Stimulated activated CD8-positive, alpha-beta memory T cell treated with anti-CD3 and anti-CD28 coated beads, Interleukin-4, amount 100 ng/mL, for 48 hours (primary cell): ENCODE measurements at places on chromosomes 2 and 18.

- peak; percentile 35 for DNase-seq
Measured at GRCh38 chr2:60515721-60516226, 37.7 kb downstream of the BCL11A start.

DNA sequence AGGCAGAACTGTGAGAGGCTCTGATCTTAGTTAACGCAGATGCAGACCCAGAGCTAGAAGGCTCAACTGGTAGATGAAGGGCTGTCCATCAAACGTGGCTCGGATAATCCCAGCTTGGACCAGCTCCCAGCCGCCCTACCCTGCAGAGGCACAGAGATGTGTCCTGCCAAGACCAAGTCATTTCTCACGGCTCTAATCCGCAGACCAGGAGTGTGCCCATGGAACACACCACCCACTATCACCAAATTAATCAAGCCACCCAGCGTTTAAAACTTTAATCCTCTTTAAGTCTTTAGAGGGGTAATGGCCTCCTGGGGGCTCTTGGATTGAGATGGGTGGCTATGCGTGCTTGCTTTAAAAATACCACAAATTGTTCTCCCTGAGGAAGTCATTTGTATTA is 17.5 kb downstream of the LYPD1 start:
- DNase-seq, result no peak

DNA sequence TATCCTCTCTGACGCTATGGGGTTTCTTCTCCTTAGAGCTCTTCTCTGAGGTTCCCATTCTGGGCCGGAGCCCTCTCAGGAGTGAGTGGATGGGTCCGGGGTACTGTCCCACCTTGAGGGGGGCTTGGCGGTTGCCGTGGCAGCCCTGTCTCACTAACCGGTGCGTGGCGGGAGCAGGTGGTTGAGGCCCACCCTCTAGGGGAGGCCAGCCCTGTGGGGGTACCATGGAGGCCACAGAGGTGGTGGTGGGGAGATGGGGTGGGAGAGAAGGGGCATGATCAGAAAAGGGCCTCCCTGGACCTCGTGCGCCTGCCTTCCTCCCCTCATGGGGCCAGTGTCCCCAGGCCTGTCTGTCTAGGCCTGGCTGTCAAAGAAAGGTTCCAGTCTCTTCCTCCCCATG is 22.3 kb downstream of the IGFBP5 start:
- DNase-seq, result no peak

DNA sequence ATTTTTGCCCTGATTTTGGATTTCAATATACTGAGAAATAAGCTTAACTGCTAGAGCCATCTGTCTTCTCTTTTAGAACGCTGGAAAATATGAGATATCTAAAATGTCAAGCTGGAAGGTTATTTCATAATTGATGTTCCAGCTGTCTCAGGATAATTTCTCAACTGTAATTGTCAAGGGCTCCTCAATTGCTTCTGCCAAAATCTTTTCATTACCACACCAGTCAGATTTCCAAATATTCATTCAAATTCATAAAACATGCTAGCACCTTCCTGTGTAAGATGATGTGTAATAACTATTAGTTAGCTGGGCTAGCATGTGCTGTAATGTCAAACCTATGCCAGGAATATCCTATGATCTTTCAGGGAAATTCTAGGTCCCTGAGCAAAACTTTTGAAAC is 88.1 kb downstream of the TNFRSF11A start:
- no peak for DNase-seq

DNA sequence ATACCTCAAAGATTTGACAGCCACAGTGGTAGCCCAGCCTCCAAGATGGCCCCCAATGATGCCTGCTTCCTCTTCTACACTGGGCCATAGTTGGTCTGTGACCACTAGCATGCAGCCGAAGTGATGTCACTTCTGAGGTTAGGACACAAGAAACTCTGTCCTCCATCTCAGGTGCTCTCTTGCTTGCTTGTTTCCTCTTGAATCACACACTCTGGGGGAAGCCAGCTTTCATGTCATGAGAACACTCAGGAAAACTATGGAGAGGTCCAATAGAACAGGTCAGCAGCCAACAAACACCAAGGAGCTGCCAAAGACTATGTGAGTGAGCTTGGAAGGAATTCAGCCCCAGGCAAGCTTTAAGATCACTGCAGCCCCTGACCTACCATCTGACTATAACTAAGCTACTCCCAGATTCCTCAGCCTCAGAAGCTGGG is 3.3 kb upstream of the ADAM17 start:
- no peak for DNase-seq

DNA sequence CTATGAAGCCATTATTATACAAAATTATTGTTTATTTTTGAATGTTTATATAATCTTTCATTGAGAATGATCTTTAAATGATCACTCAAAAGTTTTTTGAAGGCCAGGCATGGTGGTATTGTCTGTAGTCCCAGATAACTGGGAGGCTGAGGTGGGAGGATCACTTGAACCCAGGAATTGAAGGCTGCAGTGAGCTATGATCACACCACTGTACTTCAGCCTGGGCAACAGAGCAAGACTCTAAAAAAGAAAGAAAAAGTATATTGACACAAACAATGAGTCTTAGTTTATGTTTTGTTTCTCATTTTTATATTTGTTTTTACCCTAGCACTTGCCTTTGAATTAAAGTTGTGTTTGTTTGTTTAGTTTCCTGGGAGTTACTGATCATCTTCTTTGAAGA is 2.3 kb downstream of the TWSG1 start:
- no peak for DNase-seq

DNA sequence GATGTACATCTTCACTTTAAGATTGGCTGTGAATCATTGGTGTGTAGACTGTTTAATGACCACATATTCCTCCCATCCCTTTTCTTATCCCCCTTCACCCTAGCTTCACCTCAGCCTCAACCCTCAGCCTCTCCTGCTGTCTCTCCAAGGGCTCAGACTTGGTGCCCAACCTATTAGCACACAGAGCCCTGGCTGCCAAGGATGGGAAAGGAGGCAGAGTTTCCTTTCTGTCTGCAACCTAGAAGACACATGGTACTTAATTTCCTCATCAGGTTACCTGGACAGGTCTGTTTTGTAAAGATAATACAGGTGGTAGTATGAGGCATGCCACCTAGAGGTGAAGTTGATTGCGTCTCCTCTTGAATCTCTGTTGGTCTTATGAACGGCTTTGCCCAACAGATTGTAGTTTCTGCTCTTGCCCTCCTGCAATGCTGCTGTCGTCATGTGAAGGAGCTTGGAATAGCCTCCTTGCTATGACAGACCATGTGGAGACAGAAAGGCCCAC is 44.5 kb upstream of the RMND5A start:
- DNase-seq, result no peak

DNA sequence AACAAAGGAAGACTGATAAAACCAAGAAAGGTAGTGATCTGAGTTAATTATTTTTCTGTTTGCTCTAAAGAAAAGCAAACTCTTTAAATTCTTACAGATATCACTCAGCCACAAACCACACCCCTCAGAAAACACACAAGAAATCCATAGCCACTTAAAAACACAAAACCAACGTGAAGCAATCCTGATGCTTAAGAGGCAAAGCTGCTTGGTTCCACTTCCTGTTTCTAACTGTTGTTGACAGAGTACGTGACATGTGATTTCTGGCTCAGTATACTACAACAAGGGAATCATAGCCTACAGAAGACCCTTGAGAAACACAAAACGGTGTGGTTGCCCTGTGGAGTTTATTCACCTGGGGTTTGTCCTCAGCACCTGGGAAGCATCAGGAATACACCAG is 240.9 kb upstream of the APCDD1 start:
- DNase-seq, result no peak

DNA sequence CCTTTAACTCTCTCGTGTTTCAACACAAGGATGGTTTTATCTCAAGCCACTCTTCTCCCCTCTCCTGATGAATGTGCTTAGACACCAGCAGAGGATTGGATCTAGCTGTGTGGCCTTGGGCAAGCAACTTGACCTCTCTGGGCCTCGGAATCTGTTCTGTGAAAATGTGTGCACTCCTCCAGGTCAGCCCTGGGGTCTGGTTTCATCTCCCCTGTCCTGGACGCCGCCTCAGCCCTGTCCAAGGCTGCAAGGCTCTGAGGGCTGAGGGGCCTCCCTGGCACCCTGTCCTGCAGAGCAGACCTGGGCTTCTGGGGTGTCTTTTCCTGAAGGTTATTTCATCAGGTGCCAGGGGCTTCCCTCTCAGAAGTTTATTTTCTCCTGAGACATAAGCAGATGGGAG is 28.5 kb downstream of the CNDP1 start:
- DNase-seq, result no peak

GRCh38 chr18:60197671-60198462 is 174.7 kb downstream of the MC4R start:
- DNase-seq, result no peak

DNA sequence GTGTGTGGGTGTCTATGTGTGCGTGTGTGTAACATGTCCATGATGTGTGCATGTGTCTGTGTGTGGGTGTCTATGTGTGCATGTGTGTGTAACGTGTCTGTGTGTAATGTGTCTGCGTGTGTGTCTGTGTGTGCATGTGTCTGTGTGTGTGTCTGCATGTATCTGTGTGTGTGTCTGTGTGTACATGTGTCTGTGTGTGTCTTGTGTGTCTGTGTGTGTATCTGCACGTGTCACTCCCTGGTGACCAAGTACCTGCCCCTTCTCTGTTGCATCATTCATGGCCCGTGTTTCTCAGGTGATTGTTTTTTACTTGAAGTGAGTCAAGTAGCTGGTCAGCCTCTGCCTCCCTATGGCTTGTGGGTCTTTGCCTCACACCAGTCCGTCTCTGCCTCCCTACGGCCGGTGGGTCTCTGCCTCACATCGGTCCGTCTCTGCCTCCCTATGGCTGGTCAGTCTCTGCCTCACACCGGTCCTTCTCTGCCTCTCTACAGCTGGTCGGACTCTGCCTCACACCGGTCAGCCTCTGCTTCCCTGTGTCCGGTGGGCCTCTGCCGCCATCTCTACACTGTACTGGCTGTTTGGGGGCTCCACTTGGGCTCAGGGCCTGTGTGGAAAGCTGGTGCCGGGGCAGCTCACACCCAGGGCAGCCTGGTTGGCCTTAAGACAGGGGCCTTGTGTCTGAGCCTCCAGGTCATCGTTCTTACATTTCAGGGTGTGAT is 31.6 kb downstream of the KCNG2 start:
- no peak for DNase-seq

GRCh38 chr2:72140621-72140960 is 7.1 kb downstream of the CYP26B1 start:
- DNase-seq, result peak; percentile 9

DNA sequence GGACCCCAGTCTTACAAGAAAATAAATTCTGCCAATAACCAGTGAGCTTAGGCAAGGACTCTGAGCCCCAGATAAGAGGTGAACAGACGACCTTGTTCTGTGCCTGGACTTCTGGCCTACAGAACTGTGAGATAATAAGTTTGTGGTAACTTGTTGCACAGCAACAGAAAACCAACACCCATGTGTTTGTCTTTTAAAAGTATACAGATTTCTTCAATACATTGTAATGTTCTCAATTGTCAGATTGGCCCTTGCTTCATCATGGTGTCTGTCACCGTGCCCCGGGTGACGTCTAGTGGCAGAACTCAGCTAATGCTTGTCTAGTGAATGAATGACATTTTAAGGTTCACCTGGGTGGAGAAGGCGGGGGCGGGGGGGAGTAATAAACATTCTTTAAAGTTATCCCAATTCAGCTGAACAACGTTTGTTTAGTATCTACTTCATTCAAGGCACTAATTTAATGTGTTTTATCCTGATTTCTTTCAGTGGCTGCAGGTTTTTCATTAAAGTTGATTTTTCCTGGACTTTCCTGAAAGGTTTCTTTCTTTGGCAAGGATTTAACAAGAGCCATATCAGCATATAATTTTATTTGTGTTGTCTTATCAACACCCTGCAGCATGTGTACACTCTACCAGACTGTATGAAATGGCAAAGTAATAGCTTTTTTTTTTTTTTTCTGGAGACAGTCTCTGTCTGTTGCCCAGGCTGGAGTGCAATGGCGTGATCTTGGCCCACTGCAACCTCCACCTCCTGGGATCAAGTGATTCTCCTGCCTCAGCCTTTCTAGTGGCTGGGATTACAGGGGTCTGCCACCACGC is 123.8 kb upstream of the DLX2 start:
- DNase-seq, result no peak

DNA sequence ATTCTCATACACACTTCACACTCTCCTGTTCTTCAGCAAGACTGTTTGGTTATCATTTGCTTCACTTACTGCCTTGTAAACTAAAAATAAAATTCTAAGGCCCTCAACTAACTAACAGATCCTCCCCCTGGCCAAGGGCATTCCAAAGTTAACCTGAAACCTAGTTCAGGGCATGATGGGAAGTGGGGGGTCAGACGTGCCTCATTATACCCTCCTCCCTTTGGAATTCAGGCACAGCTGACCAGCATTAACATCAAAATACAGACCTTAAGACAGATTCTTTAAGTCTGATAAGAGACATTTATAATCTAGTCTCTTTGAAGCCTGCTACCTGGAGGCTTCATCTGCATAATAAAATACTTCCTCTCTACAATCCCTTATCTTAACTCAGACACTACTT is 221.0 kb downstream of the NOL4 start:
- DNase-seq, result no peak

GRCh38 chr2:41910126-41910525 is 137.7 kb upstream of the PKDCC start:
- no peak for DNase-seq

DNA sequence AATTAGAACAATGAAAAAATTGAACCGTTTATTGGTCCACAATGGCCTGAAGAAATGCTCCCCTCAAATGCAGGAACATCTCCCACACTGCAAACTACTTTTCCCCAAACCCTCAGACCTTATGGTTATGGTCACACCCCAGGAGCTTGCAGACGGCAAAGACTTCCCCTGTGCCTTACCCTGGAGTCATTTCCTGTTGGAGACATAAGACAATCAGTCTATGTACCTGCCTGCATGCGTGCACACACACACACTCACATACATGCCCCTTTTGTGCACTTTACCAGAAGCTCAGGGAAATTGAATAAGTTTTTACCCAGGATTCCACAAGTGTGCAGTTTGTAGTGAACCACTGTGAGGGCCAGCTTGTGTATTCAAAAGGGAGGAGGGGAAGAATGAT is 281.9 kb upstream of the CELF4 start:
- DNase-seq, result no peak

DNA sequence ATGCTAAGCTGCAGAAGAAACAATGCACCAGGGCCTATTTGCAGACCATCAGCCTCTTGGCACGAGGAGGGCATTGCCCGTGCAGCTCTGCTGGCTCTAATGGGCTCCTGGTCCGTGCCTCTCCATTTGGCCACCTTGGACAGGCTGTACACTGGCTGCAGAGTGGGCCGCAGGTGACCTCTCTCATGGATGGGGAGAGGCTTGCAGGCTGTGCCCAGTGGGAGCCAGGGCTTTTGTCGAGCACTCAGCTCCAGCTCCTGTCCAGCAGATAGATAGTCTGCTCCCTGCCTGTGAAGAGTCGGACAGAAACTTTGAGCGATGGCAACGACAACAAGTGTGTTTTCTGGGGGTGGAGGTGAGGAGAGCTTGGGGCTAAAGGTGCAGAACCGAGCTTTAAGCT is 100.9 kb downstream of the MBP start:
- DNase-seq, result no peak

DNA sequence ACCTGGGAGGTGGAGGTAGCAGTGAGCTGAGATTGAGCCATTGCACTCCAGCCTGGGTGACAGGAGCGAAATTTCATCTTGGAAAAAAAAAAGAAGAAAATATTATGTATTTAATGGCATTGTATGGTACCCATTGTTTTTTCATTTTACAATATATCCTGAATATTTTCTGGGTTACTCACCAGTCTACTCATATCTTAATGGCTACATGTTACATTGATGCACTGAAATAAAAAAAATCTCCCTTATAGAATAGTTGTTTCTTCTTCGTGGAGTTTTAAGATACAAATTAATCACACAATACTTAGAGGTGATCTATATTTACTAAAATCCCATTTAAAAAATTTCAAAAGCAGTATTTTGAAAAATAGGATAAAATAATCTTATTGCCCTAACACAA is 66.3 kb upstream of the XPO1 start:
- DNase-seq, result no peak

GRCh38 chr2:196515051-196515450 is 124.5 kb upstream of the CCDC150 start:
- no peak for DNase-seq
